ENCODE measurements at places on chromosomes 4 and X.

DNA sequence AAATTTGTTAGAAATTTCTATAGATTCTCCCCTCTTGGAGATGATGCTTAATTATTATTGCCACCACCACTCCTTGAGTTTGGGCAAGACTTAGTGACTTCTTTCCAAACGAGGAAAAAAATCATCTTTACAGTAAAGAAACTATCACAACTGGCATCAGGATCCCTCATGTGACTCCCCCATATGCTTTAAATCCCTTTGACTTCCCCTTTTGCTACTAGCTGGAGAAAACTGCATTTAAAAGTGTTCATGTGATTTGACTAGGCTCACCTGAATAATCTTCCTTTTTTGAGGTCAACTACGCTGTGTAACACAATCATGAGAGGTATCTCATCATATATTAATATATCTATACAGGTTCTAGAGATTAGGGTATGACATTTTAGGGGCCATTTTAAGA, 30.3 kb upstream of the ENOX2 start:
- DNase-seq = no peak

DNA sequence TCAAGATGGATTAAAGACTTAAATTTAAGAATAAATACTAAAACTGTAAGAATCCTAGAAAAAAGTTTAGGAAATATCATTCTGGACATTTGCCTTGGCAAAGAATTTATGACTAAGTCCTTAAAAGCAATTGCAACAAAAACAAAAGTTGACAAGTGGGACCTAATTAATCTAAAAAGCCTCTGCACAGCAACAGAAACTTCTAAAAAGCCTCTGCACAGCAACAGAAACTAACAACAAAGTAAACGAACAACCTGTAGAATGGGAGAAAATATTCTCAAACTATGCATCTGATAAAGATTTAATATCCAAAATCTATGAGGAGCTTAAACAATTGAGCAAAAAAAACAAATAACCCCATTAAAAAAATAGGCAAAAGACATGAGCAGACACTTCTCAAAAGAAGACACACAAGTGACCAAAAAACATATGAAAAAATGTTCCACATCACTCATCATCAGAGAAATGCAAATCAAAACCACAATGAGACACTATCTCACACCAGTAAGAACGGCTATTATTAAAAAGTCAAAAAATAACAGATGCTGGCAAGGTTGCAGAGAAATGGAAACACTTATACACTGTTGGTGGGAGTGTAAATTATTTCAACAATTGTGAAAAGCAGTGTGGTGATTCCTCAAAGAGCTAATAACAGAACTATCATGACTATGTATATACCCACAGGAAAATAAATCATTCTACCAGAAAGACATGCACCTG, 5.5 kb upstream of the OPRPN start:
- no peak for DNase-seq

GRCh38 chrX:94418065-94418464, 744.1 kb downstream of the FAM133A start:
- no peak for DNase-seq

DNA sequence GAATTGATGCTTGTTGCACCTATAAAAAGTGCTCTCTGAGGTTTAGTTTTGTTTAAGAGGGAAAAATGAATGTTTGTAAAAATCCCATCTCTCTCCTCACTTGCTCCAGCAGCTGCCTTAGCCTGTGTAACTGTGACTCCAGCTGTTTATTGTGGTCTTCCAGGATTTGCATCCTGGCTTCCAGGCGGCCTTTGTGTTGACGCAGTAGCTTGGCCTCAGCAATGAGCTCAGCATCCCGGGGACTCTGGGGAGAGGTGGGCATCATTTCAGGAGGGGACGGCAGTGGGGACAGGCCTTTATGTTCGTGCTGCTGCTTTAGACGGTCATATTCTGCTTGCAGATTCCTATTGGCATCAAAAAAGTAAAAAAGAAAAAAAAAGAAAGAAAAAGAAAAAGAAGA, 75.3 kb upstream of the FTHL17 start:
- DNase-seq = no peak

DNA sequence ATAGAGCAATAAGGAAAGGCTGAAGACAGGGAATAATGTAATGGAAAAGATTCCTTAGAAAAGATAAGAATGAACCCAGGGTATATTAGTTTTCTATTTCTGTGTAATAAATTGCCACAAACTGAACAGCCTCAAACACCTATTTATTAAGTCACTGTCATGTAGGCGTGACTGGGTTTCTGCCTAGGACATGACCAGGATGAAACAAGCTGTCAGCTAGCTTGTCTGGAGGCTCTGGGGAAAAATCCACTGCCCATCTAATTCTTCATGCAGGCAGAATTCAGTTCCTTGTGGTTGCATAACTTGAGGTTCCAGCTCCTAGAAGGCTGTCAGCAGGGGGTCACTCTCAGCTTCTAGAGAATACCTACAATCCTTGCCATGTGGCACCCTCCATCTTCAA, 277.7 kb downstream of the TMA16 start:
- DNase-seq = no peak

DNA sequence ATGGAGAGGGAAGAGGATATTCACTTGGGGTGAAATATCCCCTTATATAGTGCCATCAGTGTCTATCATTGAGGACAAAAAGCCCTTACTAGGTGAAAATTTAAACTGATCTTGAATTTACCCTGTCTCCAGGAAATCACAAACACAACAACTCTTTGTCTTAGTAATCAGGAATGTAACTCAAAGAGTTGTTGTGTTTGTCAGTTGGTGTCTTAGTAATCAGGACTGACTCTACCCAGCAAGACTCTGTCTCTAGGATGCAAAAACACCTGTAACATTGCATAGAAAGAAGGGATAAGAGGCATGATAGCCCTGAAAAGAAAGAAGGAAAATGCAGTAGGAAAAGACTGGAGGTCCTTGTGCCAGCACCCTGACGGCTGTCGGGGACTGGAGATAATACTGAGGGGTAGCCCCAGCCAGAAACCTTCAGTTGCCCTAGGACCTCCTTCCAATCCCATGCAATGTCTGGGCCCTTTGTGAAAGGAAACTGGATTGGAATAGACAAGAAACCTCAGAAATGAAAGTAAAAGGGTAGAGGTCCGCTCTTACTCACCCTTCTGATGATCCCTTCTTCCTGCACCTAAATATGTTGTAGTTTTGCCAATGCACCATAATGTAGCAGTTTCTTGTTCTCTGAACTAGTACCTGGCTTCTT, 45.3 kb downstream of the HMGB2 start:
- DNase-seq = no peak

GRCh38 chrX:85244450-85245211, 840 bp downstream of the ZNF711 start:
- DNase-seq = peak; percentile 10

DNA sequence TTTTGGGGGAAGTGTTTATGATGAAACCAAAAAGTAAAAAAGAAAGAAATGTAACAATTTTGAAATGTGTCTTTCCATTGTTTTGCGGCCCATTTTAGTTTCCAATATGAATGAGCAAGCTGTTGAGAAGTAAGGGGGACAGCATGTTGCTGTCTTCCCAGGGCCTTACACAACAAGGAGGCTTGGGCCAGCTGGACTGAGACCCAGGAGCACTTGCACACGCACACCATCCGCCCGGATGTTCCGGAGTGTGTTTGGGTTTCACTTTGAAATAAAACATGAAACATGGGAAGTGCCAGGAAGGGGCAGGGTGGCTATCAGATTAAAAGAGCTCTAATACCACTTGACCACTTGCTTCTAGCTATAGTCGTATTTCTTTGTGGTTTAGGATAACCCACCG, 144.4 kb downstream of the NHS start:
- no peak for DNase-seq

- DNase-seq = no peak
These were observed 593.8 kb downstream of the SPRY1 start for GRCh38 chr4:123990310-123990870.

DNA sequence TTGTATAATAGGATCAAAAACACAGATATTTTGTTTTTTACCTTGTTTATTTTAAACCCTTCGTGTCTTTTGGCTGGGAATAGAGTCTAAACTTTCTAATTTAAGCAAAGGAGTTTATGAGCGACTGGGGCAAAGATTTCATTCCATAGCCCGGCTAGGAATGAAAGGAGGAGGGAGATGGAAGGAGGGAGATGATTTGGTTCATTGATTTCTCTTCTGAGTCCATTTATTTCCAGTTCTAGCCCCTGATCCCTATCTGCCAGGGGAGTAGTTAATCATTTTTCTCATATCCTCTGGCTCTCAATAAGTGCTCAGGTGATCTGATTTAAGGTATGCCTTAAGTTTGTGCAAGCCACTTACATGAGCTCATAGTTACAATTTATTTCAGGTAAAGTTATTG, 120.0 kb downstream of the SPRY1 start:
- DNase-seq = no peak

DNA sequence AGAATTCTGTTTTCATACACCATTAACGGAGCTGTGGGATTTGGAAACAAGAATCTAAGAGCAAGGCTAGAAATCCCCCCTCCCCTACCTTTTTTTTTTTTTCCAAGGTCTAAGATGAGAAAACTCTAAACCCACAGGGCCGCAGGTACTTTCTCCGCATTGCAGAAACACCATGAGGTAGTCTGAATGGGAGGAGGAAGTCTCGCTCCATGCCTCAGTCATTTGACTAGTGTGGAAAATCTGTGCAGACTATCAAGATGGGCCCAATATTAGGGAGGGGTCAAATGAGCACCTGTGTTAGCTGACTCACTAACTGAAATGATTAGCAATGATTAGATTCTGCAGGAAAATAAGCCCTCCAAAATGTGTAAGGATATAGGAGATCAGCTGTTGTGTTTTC, 40.9 kb upstream of the MAP3K15 start:
- no peak for DNase-seq

DNA sequence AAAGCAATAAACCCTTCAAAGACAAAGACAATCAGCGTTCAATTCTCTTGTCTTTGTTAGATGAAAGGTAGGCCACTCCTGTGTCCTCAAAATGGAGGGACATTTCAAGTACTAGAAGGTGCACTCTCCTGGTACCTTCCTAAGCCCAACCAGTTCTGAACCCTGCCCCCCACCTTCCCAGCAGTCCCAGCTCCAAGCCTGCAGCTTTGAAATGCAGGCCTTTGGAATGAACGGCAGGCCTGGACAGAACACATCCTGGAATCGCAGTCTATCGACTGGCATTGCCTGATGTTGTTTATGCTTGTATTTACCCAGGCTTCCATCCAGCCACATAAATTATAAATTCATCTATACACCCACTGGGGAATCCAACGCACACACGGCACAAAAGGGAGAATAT, 47.4 kb downstream of the RASGEF1B start:
- DNase-seq = no peak

DNA sequence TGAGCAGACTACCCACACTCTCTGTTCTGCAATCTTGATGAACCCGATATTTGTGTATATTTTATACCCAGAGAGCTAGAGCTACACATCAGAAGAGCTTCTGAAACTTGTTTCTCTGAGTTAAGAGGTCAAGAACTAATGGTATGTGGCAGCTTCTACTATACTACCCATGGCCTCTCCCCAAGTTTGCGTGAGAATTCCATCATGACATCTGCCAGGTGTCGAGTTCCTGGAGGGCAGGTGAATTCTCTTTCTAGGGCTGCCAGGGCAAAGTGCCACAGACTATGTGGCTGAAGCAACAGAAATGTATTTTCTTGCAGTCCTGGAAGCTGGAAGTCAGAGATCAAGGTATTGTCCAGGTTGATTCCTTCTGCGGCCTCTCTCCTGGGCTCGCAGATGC, 4.4 kb downstream of the SORCS2 start:
- DNase-seq = no peak

DNA sequence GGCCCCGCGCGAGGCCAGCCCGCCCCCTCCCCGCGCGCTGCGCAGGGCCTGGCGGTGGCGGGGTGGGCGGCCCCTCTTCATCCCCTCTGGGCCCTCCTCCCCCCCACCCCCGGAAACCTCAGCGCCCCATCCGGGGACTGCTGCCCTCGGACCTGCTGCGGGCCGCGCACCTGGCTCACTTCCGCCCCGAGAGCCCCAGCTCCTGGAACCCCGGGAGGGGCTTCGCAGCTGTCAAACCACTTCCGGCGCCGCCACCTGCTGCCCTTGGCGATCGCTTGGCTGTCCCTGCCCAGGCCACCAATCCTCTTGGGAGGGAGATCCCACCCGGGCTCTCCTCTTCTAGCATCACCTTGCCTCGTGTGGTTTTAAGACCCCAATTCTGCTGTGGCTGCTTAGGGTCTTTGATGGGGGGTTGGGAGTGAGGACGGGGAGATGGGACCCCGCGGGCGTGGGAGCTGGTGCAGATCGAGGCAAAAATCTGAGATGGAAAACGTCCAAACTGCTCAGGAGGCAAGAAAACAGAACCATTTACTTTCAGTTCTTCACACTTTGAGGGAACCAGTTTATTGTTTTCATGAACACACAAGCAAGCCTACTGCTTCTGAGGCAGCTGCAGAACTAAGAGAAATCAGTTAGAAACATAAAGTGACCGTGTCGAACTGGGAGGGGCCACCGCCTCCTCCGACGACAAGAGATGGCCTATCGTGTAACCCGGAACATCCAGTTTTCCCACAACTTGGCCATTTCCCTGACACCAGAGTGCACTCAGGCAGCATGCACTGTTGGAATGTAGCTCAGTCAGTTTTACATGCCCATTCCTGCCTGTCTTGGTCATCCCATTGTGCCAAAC, 754 bp downstream of the MTMR1 start:
- DNase-seq = no peak

- DNase-seq = no peak
These were observed 135.7 kb upstream of the MAMLD1 start for GRCh38 chrX:150227321-150227860.

GRCh38 chr4:148542922-148543623, 100.9 kb upstream of the NR3C2 start:
- peak; percentile 17 for DNase-seq

DNA sequence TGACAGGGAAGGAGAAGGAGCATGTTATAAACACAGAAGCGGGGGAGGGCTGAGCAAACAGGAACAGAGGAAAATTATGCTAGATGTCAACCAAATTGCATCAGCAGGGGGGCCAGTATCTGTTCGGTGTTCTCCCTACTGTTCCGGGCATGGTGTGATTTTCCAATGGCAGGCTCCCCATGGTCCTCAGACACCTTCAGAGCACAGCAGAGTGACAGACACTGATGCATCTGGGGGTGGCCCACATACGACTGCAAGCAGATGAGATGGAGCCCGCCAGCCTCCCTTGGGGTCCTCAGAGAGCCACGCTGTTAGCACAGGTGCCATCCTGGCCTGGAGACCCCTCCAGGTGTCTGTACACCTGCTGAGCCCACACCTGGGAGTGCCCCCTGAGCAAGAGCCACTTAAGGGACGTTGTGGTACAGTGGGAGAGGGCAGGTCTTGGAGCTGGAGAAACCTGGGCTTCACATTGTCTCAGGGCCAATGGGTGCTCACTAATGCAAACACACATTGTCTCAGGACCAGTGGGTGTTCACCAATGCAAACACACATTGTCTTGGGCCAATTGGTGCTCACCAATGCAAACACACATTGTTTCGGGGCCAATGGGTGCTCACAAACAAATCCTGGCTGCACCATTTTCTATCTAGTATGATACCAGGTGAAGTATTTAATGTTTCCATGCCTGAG, 95.4 kb downstream of the SLC2A9 start:
- no peak for DNase-seq
